NB4 (cell line): ENCODE measurements at places on chromosomes 12 and 14.
A peak's percentile ranks its signal among the peaks of the same experiment; 100 is the strongest.

GRCh38 chr12:108947097-108947496 lies 67.2 kb downstream of the DAO start:
- no peak for DNase-seq

DNA sequence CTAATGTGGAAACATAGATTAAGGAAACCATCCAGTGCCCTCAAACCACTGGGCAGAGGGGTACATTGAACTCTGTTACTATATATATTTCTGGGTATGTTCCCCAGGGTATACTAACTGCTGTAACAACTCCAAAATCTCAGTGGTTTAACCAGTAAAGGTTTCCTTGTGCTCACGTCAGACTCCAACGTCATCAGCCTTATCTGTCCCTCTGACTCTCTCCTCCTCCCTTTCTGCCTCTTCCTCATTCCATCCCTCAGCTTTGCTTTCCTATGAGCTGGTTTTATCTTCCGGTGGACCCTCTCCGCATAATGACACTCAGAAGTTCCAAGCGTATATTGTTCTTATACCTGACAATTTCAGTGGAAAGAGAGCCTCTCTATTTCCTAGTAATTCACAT lies 21.2 kb upstream of the SMCO2 start:
- no peak for DNase-seq

DNA sequence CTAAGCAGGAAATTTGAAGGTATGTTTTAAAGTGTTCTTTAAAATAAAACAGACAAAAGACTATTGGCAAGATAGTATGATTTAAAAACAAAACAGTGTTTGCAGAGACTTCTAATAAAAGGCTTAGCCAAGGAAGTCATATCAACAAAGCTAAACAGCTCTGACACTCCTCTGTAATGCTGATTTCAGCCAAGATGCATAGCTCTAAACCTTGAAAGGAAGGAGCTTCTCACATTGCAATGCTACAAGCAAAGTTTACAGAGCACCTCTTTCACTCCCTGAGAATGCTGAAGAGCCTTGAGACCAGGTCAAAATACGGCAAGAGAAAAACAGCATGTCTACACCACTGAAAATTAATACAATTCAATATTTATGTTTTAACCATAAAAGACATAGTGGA lies 51.8 kb downstream of the PARP11 start:
- no peak for DNase-seq

- DNase-seq, result no peak
Measured at GRCh38 chr12:72618764-72619163, 346.6 kb downstream of the TRHDE start.

- DNase-seq, result no peak
Measured at GRCh38 chr14:79304279-79304678, 907.0 kb downstream of the DIO2 start.

DNA sequence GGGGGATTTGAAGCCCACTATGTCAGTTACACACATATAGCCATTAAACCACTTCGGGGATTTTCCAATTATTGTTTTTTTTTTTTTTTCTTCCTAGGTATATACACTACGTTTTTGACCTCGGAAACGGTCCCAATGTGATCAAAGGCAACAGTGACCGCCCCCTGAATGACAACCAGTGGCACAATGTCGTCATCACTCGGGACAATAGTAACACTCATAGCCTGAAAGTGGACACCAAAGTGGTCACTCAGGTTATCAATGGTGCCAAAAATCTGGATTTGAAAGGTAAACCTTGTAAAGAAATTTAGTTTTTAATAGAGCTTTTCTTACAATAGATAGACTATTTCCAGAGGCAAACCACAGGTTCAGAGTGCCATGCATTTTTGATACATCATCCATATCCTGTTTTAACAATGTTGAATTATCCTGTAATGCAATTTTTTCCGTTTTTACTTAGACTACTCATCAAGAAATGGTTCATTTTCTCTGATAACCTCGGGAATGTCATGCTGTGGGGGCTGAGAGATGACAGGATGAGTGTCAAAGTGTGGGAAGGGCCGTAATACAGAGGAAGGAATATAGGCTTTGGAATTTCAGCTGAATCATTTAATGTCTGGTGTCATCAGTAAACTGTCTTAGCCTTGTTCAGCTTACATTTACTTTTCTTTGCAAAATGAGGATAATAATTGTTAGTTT lies 797.1 kb downstream of the NRXN3 start:
- DNase-seq, result no peak

GRCh38 chr14:87952307-87953094 lies 40.5 kb downstream of the GALC start:
- peak; percentile 5 for DNase-seq

- DNase-seq, result no peak
Measured at GRCh38 chr12:62622177-62622576, 155.6 kb downstream of the MON2 start.

DNA sequence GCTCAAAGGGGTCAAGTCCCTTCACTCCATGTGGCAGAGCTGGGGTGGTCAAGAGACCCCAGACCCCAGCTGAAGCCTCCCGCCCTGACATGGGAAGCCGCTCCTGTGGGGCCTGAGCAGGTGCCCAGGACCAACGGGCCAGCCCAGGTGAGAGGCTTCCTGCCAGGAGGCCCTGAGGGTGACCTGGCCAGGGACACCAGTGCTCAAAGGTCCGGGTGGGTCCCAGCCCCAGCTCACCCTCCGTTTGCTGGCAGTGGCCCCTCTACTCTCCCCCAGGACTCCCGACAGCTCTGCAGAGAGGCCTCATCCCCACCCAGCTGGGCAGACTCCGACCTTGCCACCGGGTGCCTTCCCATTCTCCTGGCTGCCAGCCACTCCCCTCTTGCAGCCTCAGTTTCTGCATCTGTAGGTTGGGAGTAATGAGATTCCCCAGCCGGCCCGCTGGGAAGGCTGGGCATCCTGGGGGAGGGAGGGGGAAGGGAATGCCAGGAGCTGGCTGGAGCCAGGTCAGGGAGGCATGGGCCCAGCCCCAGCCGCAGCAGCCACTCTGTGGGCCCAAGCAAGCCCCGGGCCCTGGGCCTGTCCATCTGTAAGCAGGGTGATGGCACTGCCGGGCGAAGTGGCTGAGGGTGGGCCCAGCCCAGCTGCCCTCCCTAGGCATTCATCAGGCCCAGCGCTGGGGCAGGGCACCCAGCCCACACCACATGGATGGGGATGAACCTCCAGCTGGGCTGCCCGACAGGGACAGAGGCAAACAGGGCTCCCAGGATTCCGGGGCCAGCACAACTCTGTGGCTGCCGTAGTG lies 10.3 kb upstream of the INF2 start:
- DNase-seq, result no peak

DNA sequence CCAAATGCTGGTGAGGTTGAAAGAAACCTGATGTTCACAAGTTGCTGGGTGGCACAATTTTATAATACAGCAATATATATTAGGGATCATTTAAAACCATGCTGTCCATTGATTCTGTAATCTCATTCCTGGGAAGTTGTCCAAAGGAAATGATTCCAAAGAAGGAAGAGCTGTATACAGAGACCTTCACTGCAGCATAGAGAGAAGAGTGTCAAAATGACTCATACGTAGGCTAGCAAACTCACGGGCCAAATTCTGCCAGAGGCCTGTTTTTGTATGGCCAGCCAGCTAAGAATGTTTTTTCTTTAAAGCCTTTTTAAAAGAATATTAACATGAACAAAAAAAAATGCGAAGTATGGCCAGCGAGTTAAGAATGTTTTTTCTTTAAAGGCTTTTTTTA lies 69.2 kb upstream of the MED13L start:
- no peak for DNase-seq

DNA sequence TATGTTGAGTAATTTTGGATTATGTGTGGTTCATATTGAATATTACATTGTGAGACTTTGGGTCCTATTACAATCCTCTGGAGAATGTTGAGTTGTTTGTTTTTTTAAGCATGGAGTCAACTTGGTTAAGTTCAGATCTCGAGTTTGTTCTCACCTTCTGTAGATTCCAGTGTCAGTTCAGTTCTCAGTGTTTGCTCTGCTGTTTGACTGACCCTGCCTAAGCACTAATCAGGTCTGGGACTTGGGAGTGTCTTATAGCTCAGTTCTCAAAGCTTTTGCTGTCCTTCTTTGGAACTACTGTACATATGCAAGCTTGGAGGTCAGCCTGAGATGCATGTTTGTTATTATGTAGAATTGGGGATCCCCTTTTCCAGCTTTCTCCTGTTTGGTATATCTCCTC lies 63.1 kb downstream of the DIP2B start:
- no peak for DNase-seq

GRCh38 chr14:79972230-79972629 lies 239.1 kb downstream of the DIO2 start:
- DNase-seq, result no peak

GRCh38 chr12:27094726-27095125 lies 12.3 kb upstream of the C12orf71 start:
- peak; percentile 74 for DNase-seq

- DNase-seq, result no peak
Measured at GRCh38 chr14:84340938-84341337, 1189.0 kb upstream of the FLRT2 start.

DNA sequence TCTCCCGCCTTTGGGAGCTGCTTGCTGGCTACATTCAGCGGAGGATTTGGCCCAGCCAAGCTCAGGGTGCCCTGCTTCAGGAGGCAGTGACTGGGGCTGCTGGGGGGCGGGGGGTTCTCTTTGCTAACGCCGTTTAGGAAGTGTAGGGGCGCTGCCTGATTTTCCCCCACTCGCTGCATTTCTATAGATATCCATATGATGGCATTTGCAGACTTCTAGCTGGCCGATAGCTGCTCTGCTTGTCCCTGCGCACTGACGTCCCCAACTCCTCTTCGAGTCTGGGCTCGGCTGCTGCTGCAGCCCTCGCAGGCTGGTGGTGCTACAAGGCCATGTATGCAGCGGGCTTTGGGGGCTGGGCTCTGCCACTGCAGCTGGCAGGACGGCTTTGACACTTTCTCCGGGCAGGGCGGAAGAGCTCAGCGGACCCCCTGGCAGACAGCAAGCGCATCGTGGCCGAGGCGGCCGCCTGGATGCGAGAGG lies 3.1 kb downstream of the LRFN5 start:
- no peak for DNase-seq
